NCI-H1092 (cell line): ENCODE measurements at places on chromosomes 11 and 22.

DNA sequence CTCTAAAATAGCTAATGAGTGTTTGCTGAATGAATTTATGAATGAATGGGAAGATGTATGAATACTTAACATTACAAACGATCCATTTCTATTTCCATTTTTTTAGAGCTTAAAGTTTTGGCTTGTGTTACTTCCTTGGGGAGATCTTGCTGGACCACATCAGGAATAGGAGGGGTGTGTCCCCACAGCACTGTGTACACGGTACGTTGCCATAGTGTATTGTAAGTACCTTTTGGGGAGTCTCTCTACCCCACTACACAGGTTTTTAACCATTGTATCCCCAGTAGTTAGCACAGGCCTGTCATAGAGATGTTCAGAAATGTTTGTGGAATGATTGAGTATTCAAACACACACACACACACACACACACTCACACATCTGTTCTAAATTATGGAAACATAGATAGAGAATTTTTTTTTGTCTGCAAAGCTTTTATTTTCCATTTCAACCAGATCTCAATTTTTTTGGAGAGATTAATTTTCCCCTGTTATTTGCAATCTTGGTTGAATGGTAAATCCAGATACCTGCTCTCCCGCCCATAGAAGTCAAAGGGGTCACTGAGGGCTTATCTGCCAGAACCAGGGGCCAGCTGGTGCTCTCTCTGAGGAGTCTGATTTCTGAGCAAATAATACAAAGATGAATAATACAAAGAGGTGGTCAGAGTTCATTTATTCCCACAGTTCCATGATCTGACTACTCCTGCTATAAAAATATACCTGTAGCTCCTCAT is 471.0 kb downstream of the INSC start:
- no peak for DNase-seq

GRCh38 chr11:223026-223789 is 12.9 kb downstream of the SIRT3 start:
- DNase-seq: no peak

- no peak for DNase-seq
Measured at GRCh38 chr22:24512043-24512442, 16.9 kb downstream of the UPB1 start.

GRCh38 chr22:27526901-27527300 is 274.7 kb downstream of the MN1 start:
- DNase-seq: no peak

DNA sequence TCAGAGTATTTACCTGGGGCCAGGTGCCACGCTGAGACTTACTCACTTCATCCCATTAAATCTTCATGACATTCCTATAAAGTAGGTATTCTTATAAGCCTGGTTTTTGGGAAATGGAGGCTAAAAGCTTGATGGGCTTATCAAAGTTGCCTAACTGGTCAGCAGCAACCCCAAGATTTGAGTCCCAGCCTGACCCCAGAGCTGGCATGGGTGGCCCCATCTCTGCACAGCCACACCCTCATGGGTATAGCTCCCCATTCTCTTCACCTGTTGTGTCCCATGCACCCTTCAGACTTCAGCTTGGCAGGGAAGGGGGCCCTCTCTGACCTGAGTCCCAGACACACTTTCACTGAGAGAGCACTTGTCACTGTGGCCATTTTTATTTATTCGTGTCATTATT is 37.4 kb upstream of the TP53I11 start:
- no peak for DNase-seq

DNA sequence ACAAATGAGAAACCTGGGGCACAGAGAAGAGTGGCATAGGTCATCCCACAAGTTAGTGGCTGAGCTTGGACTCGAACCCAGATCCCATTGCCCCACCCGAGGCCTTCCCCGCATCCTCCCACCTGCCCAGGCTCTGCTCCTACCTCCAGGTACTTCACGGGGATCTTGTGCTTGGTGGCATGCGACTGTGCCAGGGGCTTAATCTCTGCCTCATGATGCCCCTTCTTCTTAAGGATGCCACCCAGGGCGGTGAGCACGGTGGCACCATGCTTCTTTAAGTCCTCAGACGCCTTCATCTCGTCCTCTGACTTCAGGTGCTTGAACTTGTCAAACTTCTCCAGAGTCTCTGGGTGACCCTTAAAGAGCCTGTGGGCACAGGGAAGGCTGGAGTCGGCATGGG is 6.4 kb downstream of the MB start:
- no peak for DNase-seq

GRCh38 chr11:17407575-17407974 is 19.1 kb upstream of the KCNJ11 start:
- no peak for DNase-seq

- DNase-seq: no peak
Measured at GRCh38 chr22:50245214-50246072, 620 bp upstream of the TUBGCP6 start.

DNA sequence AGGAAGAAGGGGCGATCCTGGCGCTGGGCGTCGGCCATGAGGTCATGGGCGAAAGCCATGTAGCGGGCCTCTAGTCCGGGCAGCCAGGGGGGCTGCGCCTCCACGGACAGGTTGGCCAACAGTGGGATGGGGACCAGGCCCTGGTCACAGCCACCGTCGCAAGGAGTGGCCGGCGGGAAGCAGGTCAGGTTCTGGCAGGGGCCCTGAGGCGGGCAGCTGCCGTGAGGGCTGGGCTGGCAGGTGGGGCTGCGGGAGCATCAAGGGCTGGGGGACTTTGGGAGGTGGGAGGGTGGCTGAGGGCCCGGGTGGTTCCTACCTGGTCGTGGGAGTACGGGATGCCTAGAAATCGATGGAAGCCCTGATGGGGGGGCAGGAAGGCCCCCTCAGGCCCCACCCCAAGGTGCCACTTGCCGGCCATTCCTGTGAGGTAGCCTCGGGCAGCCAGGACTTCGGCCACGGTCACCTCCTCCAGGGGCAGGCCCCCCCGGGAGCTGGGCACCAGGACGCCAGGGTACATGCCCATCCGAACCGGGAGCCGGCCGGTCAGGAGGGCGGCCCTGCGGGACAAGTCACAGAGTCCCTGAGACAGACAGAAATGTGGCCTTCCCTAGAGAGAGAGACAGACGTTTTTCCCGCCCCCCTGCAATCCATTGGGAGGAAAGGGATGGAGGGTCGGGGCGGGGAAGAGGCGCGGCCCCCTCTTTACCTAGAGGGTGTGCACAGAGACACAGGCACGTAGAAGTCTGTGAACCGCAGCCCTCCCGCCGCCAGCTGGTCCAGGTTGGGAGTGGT is 906 bp downstream of the ARSA start:
- no peak for DNase-seq

GRCh38 chr11:64800303-64801157 is 2.5 kb downstream of the MAP4K2 start:
- no peak for DNase-seq

DNA sequence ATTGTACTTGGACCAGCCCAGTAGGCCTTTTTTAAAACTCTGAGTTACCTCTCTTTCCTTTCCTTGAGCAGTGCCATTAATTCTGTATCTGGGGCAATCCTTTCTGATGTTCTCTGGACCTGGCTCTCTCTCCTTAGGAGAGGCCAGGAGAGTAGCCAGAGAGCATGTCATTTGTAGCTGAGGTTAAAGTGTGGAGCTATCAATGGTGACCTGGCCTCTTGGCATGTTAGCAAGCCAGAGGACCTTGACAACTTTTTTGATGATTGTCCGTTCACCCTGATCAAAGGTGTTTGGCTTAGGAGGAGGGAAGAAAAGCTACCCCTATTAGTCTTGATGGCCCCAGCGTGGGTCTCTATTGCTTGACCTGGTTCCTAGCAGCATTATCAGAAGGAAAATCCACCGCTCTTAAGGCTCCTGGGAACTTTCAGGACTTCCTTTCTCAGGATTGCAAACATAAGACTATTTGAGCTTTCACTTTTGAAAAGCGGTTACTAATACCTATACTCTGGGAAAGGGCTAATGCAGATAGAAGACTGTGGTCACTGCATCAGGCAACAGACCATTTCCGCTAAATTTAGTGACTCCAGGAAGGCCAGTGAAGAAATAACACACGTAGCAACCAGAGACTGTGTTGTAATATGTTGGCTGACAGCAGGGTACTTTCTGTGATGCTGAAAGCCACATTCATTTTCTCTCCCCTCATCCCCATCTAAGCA is 18.2 kb downstream of the LIMK2 start:
- DNase-seq: no peak

DNA sequence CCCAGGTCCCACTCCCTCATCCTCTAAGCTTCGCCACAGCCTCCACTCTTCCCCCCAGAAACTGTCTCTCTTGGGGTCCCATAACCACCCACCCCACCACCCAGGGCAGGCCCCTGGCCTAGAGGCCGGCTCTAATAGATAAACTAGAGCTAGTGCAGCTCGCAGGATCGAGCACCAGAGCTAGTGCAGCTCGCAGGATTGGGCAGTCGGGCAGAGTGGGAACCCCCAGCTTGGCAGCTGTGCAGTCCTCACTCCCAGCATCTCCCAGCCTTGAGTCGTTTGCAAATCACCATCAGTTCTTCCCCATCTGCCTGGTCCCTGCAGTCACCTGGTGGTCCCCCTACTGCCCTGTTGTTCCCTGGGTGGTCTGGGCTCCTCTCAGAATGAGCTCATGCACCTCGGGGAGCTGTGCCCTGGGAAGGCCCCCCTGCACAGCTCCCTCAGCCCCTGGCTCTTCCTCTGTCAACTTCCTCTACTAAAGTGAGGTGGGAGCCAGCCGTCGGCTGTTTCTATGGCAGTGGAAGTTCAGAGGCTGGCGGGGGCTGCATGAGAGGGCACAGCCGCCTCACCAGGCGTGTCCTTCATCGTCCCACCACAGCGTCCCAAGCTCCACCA is 15.5 kb upstream of the SHANK2 start:
- DNase-seq: no peak

DNA sequence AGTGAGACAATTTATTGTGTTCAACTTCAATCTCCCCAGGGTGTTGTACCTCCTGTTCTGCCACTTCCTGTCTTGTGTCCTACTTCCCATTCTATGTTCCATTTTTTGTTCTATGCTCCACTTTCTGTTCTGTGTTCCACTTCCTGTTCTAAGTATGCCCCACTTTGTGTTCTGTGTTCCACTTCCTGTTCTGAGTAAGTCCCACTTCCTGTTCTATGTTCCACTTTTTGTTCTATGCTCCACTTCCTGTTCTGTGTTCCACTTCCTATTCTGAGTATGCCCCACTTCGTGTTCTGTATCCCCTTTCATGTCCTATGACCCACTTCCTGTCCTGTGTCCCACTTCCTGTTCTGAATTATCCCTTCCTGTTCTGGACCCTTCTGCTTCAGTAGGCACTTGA is 732.7 kb downstream of the TBC1D22A start:
- no peak for DNase-seq

- no peak for DNase-seq
Measured at GRCh38 chr11:112543390-112543789, 282.7 kb upstream of the PLET1 start.

DNA sequence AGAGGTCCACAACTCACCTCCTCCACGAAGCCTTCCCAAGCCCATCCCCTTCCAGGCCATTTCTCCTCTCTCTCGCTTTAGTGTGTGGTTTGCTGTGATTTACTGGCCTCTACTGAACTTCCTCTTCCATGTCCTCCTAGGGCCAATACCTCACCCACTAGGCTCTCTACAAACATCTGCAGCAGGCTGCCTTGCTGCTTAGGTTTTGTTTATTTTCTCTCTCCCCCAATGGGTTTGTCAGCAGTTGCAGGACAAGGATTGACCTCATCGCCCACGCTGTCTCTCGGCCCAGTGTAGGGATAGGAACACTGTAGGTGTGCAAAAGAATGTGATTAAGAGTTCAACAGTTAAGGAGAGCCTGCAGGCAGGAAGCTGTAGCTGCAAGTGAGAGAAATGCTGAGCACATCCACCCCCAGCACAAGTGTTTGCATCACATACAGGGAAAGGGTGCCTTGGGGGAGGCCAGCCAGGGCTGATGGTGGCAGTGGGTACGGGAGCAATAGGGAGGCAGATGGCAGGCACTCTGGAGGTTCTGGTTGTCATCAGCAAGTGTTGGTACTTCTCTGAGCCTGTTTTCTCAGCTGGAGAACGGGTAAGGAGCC is 1.4 kb downstream of the PC start:
- no peak for DNase-seq

DNA sequence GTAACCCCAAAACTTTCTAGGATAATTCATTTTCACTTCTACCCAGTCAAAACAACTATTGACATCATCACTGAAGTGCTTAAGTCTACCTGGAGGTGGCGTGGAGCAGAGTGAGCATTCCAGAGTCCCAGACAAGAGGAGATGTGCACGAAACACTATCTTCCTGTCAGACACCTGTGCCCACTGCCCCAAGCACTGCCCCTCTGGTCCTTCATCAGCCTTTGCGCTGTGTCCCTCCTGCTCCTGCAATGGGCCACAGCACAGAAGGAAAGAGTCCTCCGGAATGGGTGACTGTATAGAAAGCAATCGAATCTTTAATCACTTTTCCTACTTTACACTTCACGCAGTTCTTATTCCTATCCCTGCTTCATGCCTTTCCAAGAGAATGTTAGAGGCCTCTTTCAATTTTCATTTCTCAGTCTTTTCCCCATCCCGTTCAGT is 512 bp upstream of the GRIA4 start:
- no peak for DNase-seq

GRCh38 chr11:76824980-76825725 is 35.6 kb upstream of the ACER3 start:
- no peak for DNase-seq

- no peak for DNase-seq
Measured at GRCh38 chr11:60183591-60184205, 815 bp upstream of the MS4A6A start.

DNA sequence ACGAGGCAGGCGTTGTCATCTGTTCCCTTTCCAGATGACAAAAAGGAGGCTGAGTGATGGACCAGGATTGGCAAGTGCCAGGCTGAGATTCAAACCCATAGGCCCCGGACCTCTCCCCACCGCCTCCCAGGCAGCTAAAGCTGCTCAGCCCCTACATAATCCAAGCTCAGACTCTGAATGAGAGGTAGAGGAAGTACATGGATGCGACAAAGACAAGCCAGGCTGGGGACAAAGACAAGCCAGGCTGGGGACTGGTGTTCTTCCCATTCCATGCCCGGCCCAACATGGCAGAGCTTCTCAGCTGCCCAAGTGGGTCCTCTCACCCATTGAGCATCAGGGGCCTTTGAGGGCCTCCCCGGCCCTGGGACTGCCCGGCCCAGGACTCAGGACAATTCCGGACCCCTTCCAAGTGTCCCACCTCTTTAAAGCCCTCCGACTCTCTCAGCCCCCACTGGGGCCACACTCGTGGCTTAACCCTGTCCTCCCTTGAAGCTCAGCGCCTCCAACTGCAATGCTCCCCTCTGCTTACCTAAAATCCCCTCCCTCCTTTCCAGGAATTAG is 4.8 kb downstream of the MFNG start:
- no peak for DNase-seq

- DNase-seq: no peak
Measured at GRCh38 chr22:20391222-20391621, 2.7 kb upstream of the ZNF74 start.

GRCh38 chr11:84564180-84564866 is 1062.8 kb downstream of the DLG2 start:
- DNase-seq: no peak

DNA sequence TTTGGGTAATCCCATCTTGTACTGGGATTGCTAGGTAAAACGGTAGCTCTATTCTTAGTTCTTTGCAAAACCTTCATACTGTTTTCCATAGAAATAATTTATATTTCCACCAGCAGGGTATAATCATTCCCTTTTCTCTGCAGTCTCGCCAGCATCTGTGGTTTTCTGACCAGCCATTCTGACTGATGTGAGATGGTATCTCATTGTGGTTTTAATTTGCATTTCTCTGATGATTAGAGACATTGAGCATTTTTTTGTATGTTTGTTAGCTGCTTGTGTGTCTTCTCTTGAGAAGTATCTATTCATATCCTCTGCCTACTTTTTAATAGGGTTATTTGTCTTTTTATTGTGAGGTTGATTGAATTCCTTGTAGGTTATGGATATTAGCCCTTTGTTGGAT is 220.9 kb downstream of the PGR start:
- no peak for DNase-seq
